ENCODE measurements at places on chromosomes 6 and 20. TPM values are rescaled to one million over a fixed set of nuclear protein-coding genes. Genes with fewer than 3 reads are reported as not detected.

GTSF1L gene
- total RNA-seq: not detected

DNA sequence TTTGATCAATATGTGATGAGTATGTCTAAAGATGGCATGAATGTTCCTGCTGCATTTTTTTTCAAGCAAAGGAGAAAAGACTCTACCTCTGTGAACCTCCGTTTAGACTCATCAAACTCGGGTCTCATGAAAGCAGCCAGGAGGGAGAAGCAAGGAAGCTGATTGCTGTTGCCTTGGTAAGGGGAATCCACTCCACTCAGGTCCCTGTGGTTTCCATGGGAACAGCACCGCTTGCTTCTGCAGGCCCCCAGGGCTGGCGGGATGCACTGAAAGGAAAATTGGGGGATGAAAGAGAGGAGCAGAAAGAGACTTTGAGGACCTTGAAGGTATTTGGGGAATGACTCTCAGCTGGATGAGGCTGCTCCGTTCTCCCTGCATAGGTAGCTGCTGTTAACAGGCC is 249.6 kb upstream of the RIN2 start:
- DNase-seq: no peak

DNA sequence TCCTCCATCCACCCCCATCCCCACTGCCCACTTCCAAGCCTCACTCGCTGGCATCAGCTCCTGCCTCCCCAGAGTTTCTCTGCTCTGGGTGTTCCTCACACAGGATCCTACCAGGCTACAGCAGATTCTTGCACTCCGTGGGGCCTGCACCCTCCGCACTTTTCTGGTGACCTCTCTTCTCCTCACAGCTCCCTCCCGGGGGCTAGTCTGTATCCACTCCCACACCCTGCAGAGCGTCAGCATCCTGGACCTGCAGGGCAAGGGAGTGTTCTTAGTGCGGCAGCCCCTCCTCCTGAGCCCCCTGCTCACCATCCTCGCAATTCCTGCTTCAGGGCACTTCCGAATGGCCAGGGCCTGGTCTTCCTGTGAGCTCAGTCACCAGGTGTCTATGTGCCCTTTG is 224.2 kb downstream of the DLL1 start:
- no peak for DNase-seq

DNA sequence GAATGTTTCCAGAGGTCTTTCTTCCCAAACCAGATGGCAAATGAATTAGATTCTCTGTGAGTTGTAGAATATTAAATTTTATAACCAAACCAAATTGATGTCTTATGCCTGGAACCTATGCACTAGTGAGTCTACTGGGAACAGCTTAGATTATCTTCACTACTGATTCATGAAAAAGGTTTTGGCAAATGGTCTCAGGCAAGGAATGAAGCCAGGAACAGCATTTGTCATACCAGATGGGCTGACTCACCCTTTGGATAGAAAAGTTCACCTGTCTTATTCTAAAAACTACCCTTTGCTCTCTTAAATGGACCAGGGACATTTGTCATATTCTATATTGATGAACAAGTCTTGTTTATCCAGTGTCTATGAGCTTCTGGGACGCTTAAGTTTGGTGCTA is 135.4 kb upstream of the ECI2 start:
- DNase-seq: no peak

PRPF6 gene
- 49.6 TPM for total RNA-seq

KAT14 gene
- 21.6 TPM for total RNA-seq

GRCh38 chr6:160424256-160424655 is 76.1 kb downstream of the SLC22A3 start:
- no peak for DNase-seq

RAET1L gene
- not detected for total RNA-seq

DNA sequence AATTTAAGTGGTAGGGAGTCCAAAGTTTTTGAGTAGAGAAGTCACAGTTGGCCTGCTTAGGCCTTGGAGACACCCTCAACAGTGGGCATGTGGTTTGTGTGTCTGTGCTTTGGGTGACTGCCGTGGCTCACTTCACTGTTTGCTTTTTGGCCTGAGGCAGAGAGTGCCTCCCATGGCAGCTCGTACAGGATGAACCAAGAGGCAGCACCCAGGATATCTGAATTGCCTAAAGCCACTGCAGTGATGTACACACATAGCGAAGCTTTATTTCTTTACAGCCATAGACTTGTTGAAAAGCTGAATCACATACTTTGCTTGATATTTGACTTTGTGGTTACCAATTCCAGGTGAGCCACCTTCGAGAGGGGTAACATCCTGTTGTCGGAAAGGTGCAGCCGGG is 21.6 kb downstream of the RREB1 start:
- no peak for DNase-seq

WASF1 gene
- 6.0 TPM for total RNA-seq

MATN4 gene
- total RNA-seq: not detected

GRCh38 chr6:43608310-43608763 is 20.7 kb downstream of the GTPBP2 start:
- peak; percentile 66 for DNase-seq

GRCh38 chr20:38435555-38435939 is 419 bp upstream of the SNHG17 start:
- no peak for DNase-seq

ADTRP gene
- 123 TPM for total RNA-seq

CST7 gene
- not detected for total RNA-seq
